ENCODE measurements at places on chromosomes 3 and 15.

GRCh38 chr15:73054417-73054953 lies 2.2 kb downstream of the NEO1 start:
- DNase-seq, result no peak

DNA sequence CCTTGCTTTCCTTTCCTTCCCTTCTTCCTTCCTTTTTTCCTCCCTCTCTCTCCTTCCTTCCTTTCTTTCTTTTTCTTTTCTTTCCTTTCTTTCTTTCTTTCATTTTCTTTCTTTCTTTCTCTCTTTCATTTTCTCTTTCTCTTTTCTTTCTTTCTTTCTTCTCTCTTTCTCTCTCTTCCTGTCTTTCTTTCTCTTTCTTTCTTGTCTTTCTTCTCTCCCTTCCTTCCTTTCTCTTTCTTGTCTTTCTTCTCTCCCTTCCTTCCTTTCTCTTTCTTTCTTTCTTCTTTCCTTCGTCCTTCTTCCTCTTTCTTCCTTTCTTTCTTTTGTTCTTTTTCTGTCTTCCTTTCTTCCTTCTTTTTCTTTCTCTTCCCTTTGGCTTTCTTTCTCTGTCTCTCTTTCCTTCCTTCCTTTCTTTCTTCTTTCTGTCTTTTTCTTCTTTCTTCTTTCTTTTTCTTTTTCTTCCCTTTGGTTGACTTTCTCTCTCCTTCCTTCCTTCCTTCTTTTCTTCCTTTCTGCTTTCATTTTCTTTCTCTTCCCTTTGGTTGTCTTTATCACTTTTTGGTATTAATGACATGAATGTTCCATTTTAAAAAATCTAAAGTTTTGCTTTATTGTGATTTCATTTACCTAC lies 496.4 kb upstream of the CBLB start:
- no peak for DNase-seq

GRCh38 chr3:47283193-47283537 lies 421 bp downstream of the KLHL18 start:
- DNase-seq, result peak; percentile 23

- DNase-seq, result no peak
Measured at GRCh38 chr15:85063088-85063487, 81.4 kb downstream of the PDE8A start.

GRCh38 chr3:115588201-115589115 lies 34.9 kb upstream of the GAP43 start:
- DNase-seq, result no peak

DNA sequence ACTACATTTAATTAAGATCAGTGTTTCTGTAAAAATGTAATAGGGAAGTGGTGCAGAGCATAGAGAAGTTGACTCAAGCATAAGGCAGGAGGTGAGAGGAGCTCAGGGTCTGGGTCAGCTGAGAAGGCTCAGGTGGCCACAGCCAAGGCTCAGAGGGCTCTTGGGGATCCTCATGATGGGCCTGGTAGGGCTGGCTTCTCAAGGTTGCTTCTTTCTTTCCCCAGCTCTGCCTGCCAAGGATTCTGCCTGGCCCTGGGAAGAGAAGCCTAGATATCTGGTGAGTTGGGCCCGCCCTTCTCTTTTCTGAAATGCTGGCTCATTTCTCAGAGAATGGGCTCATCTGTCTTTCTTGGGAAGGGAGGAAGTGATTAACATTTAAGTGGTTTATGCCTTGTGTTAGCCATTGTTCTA lies 6.5 kb downstream of the ZNF589 start:
- DNase-seq, result peak; percentile 5

DNA sequence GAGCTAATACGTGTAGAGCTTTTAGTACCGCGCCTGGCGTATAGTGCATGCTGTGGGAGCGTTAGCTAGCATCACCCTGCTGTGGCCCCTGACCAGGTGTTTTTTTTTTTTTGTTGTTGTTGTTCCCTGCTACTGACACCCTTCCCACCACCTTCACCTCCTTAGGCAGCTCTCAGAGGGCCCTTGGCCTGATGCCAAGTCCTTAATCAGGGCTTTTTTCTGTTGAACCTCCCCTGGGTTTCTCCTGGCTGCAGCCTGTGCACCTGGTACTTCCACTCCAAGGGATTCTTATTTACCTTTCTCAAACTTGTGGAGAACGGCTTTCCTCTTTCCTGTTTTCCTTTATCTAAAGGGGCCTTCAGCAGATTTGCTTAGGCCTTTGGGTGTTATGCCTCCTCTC lies 53.3 kb downstream of the SLC7A14 start:
- DNase-seq, result no peak

DNA sequence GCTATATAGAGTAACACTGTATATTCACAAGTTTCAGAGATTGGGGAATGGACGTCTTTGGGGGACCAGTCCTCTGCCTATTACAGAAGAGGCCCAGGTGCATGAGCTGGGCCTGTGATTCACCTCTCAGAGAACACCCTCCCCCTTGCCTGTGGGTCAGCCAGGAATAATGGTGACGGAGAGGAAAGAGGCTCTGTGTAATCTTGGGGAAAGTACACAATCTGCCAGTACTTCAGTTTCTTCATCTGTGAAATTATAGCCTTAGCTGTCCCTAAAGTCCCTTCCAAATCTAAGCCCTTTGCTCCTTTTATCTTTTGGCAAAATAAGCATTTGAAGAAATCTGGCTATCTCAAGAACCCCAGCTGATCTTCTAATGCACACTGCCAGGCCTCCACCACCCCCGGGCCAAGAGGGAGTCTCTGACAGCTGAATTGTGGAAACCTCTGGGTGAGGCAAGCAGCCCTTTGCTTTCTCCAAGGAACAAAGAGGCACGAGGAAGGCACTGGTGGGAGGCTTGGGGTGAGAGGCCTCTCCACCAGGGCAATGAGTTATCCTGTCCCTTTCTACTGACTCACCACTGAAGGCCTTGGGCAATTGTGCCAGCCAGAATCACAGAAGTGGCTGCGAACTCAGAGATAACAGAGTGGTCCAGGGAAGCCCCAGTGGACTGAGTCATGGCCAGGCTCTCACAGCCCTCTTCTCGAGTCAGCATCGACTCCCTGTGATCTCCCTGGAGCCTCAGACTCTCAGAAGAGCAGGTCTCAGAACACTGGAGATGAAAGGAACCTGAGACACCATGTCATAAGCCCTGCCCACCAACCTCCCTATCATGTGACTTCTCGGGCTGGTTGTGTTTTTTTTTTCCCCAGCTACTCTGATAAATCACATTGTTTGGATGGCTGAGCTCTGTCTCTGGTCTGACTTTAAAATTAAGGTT lies 31.8 kb downstream of the CCNL1 start:
- DNase-seq, result peak; percentile 100

GRCh38 chr3:54837964-54838363 lies 89.9 kb downstream of the LRTM1 start:
- peak; percentile 41 for DNase-seq

DNA sequence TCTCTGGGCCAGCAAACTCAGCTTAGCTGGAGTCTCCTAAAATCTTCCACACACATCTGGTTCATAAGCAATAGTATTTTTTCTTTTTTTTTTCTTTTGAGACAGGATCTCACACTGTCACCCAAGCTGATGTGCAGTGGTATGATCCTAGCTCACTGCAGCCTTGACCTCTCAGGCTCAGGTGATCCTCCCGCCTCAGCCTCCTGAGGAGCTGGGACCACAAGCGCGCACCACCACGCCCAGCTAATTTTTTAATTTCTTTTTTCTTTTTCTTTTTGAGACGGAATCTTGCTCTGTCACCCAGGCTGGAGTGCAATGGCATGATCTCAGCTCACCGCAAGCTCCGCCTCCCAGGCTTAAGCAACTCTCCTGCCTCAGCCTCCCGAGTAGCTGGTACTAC lies 34.3 kb downstream of the RNU5B-1 start:
- no peak for DNase-seq
